ENCODE measurements at places on chromosomes 1 and 21.

DNA sequence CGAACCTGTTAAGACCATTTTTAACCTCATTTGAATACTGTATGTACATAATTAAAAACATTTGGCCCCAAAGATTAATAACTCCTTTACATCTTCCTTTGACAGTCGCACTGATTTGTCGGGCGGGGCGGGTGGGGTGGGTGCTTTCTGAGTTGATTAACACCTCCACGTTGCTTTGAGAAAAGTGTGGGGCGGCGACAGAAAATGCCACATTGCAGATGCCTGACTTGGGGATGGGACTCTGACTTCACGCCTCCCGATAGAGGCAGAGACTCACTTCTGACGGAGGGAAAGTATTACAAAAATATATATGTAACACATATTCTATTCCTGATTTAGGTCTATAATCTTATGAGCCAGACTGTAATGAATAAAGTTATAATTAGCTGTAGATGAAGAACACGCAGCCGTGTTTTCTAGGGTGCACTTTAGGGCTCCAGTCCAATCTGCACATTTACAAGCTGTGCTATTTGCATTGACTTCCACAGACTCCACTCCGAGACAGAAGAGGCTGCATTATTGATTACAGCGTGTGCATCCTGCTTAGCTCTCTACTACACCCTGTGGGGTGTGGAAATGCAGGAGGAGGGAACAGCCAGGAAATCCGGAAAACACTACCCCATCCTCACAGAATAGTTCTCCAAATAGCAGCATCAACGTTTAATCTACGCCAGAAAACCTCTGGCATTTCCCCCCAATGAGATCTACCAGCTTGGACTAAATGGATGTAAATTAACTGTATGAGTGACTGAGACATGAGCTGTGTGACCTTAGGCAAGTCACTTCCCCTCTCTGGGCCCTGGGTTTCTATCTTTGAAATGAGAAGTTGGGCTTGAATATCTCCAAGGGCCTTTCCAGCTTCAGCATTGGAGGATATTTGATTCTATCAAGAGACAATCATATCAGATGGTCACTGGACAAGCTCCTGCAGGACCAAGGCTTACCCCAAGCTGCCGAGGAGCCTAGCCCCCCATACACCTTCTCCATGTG is 308.0 kb downstream of the RRAGC start:
- DNase-seq = peak; percentile 98

GRCh38 chr1:228378090-228378872 is 28.4 kb downstream of the TRIM11 start:
- peak; percentile 76 for DNase-seq

DNA sequence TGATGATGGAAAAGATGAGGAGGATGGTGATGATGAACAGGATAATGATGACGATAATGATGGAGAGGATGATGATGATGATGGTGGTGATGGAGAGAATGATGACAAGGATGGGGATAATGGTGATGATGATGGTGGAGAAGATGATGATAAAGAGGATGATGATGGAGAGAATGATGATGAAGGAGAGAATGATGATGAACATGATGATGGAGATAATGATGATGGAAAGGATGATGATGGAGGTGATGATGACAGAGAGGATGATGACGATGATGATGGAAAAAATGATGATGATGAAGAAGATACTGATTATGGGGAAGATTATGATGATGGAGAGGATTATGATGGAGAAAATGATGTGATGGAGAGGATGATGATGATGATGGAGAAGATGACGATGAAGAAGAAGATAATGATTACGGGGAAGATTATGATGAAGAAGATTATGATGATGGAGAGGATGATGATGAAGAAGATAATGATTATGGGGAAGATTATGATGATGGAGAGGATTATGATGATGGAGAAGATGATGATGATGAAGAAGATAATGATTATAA is 204.1 kb downstream of the MATN1 start:
- no peak for DNase-seq

GRCh38 chr1:90400131-90400530 is 317.0 kb downstream of the BARHL2 start:
- DNase-seq = no peak

GRCh38 chr1:228097333-228098081 is 5.6 kb downstream of the C1orf35 start:
- no peak for DNase-seq

DNA sequence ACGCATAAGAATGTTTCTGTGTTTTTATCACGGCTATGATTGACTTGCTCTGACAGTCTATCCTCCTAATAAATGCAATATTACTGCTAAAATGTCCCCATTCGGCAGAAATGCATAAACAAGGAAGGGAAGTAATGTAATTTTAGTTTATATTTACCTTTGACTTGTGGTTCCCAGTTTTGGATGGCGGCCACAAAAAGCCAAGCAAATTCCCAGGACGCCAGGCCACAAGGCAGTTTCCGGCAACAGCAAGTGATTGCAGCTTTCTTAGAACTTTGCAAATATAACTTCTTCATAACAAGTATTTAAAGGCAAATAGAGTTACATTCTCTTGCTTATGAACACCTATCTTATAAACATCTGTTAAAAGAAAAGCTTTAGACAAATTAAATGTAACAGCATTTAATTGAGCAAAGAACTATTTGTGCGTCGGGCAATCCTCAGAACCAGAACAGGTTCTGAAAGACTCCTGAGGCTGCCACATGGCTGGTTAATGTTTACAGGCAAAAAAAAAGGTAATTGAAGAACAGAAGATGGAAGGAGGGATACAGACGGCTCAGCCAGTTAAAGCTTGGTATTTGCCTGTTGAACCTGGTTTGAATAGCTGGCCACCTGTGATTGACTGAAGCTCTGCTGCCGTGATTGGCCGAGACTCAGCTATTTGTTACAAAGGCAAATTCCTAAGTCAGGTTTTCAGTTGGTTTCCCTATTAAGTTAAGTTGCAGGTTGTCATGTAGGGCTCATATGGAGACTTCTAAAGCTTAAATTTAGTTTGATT is 80.8 kb downstream of the C21orf91 start:
- DNase-seq = no peak

DNA sequence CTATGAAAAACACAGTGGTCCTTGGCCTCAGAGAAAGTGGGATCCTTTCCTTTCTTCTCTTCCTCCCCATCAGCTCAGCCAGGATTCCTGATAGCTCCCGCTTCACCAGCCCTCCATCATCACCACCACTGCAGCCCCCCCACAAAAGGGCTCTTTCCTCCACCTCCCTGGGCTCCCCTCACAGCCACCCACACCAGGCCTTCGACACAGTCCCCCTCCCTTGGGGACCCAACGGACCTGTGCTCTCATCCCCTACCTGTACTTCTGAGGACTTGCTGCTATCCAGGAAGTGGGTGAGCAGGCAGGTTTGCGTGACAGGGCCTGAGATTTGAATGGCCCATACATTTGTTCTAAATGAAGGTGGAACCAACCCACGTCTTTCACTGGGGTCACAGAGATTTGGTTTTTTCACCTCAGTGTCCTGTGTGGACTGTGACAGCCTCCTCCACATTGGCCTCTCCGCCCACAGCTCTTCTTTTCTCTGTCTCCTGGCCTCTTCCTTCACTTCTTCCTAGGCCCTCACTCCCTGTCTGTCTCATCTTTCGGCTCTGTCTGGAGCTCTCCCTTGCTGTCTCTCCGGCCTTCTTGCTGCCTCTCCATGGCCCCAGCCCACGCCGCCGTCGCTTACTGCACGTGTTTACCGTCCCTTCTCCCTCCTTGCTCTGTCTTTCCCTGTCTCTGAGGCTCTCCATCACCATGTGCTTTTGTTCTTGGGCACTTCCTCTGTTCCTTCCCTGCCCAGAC is 238.6 kb downstream of the FOXD2 start:
- DNase-seq = no peak

Measured in brain (organoid and tissue), 16 donors.